ENCODE measurements at places on chromosomes 4 and X.
A peak's percentile ranks its signal among the peaks of the same experiment; 100 is the strongest.

- no peak for DNase-seq
These were observed 147.6 kb upstream of the TBC1D9 start for GRCh38 chr4:140903522-140904475.

GRCh38 chrX:147788641-147789350 is 122.9 kb upstream of the FMR1 start:
- DNase-seq = no peak

- no peak for DNase-seq
These were observed 8.9 kb upstream of the SMIM43 start for GRCh38 chr4:121773883-121774282.

DNA sequence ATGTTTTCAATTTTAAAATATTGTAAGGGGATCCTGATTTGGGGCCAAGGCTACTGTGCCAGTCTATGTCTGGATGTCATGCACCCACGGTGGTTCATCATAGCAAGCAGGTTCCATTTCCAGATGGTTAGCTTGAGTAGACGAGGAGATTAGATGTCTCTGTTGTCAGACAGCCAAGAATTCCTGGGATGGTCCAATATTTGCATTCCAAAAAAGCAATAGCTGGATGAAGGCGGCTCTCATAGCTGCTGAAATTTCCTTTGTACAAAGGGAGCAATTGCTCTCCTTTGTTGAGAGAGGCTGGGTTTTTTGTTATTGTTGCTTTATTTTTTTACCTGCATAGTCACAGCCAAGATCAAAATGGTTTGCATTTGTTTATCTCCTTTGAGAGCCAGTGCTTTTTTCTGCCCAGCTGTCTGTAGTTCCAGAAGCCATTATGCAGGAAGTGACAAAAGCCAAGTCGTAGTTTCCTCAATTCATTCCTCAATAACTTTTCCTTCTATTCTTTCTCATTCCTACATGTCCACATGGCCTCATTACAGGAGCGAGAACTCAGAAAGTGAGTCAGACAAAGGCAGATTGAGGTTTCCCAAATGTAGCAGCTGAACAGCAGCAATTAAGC is 107.9 kb downstream of the MMRN1 start:
- DNase-seq = no peak

- no peak for DNase-seq
These were observed 252.3 kb downstream of the PDHA2 start for GRCh38 chr4:96092151-96092705.

- peak; percentile 21 for DNase-seq
These were observed 401 bp downstream of the SOWAHD start for GRCh38 chrX:119758731-119759247.

Measured in activated T-helper 2 cell treated with anti-CD3 and anti-CD28 coated beads, Interferon-gamma antibody, Interleukin-2, Interleukin-4, amounts not matched to agents 10 μg/mL and 5 μg/mL and 100 μg/mL, durations not matched to agents 14 hours and 24 hours and 36 hours (primary cell).